Epithelial cell of proximal tubule (primary cell): ENCODE measurements at places on chromosomes 3 and 15. TPM values are rescaled to one million over a fixed set of nuclear protein-coding genes. Genes with fewer than 3 reads are reported as not detected.

- DNase-seq, result no peak
These were observed 174.5 kb upstream of the WNT5A start for GRCh38 chr3:55661571-55661970.

DNA sequence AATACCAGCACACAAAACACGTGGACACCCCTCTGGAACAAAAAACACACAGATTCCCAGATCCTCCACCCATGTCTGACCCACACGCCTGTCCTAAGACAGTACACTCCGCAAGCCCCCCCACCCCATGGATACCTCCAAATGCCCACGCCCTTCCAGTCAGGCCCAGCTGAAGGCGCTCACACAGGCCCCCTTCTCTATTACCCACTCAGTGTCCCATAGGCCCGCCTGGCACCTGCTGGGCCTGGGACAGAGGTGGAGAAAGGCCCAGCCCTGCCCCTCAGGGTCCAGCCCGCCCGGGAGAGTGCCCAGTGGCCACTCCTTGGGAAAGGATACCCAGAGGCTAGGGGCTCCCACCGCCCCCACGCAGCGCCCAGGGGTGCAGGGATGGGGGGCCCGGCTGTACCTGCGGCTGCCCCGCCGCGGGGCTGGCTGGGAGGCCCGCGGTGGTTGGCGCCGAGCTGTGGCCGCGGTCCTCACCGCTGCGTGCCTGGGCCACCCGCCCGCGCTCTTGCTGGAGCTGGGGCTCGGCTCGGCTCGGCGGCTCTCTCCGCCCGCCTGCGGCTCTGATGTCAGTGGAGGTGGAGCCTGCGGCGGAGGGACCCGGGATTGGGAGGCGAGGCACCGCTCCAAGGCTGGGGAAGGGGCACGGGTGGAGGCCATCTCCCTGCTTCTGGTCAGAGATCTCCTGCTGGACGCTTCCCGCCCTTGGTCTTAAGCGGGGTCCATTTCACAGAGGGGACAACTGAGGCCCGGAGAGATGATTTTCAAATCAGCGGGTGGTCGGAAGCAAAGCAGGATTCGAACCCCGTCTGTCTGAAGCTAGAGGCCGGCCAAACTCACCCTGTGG, at the start of gene CAMK1:
Gene CAMK1, minus strand, starts transcription at position 522 of the 850 bp plus-strand sequence. CDS start 2,198 bp downstream, outside the sequence.
- no peak for DNase-seq

DNA sequence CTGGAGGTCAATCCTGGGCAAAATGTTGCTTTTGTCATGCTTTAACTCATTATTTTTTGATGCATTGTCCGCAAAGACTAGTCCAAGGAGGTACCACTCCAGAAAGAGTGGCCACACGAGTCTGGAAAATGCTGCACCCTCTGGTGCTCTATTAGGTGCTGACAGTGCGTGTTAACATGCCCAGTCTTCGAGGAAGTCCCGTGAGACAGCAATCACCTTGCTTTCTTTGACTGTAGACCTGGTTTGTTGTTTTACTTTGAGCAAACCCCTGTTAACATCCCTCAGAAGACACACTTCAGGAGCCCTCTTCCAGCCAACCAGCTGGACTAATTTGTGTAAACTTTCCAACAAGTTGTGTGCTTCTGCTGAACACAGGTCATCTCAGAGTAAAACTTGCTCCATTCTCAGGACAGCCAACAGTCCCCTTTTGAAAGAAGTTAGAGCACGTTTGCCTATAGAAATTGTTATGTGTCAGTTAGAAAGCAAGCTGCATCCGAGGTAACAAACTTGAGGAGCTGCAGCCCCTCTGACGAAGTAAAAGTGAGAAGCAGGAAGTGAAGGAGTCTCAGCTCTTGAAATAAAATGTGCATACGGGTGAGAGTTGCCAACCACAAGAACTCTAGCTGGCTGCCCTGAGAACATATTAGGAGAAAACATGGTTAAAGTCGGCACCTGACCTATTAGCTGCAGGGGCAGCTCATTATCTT, 205.0 kb downstream of the LPP start:
- no peak for DNase-seq

- DNase-seq, result no peak
These were observed 12.0 kb downstream of the TBC1D5 start for GRCh38 chr3:17730318-17730967.

GRCh38 chr15:48996276-48996675, 32.6 kb upstream of the SHC4 start:
- no peak for DNase-seq

DNA sequence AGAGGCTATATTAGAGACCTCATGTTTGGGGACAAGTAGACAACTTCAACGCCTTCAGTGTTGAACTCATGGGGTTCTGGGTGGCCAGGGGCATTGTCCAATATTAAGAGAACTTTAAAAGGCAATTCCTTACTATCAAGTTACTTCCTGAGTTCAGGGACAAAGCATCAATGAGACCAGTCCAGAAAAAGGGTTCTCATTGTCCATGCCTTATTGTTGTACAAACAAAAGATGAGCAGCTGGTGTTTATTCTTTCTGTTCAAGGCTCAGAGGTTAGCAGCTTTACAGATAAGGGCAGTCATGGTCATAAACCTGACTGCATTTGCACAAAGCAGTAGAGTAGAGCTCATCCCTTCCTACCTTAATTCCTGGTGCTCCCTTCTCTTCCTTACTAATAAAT, 18.5 kb upstream of the PDHB start:
- no peak for DNase-seq

DNA sequence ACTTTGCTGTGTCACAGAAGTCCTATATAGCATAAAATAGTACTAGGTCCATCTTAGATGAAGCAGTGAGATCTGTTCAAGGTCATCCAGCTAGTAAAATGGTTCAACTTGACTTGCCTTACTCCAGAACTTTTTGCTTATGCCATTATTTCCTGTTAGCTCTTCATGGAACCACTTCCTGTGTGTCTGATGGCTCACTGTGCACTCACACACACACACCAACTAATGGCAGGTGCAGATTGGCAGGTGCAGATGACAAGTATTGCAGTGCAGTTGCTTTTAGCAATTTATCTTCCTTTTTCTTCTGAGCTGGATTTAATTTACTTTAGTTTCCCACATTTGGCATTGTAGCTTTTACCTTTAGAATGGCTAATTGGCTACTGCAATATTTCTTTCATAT, 29.8 kb downstream of the GOLGA8S start:
- DNase-seq, result no peak

DNA sequence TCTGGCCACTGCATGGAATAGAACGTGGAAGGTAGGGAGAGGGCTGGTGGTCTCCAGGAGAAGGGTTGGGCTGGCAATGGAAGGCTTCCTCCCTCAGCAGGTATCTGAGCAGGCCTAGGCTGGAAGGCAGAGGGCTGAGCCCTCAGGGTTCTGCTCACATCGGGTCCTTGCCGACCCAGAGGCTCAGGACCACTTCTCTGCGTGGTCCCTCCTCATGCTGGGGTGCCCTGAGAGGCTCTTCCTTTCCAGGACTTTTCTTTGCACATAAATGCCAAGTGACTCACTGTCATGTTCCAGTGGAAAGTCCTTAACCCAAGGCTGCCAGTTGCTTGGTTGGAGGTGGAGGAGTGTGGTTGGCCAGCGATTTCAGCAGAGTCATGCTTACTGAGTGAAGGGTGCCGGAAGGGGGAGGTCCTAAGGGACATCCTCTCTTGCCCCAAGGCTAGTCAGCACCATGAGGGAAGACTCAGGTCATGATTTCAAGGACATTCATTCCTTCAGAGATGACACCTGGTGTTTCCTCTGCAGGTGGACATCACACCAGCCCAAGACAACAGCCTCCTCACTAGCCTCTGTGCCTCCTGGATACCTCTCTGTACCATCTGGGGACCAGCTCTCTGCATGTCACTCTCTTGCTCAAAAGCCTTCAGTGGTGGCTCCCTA, 8.2 kb downstream of the SLC6A6 start:
- peak; percentile 88 for DNase-seq

GRCh38 chr15:60551147-60551780, 72.3 kb upstream of the ICE2 start:
- no peak for DNase-seq

Gene CDCP1
- total RNA-seq, result 50.9 and 53.5 TPM in 2 replicates

Gene CCR3
- total RNA-seq, result not detected in 2 replicates

Gene SEMA6D
- total RNA-seq, result 0.51 and 2.6 TPM in 2 replicates

Gene GREM1
- 4.0 and 15.9 TPM in 2 replicates for total RNA-seq

Gene CPN2
- not detected in 2 replicates for total RNA-seq

Gene CKMT1B
- 2.9 and 4.3 TPM in 2 replicates for total RNA-seq

Gene PLD1
- total RNA-seq, result 5.1 and 9.0 TPM in 2 replicates
